Foreskin keratinocyte (primary cell): ENCODE measurements at places on chromosomes 5 and 9. TPM values are rescaled to one million over a fixed set of nuclear protein-coding genes. Genes with fewer than 3 reads are reported as not detected.

Gene PCDHB13
- not detected in 2 replicates for polyA plus RNA-seq

Gene CTSV
- 29.3 and 43.6 TPM in 2 replicates for polyA plus RNA-seq

Gene CNTNAP3
- polyA plus RNA-seq = 1.7 and 2.2 TPM in 2 replicates

Gene SPATA31E1
- not detected in 2 replicates for polyA plus RNA-seq

Gene LRRTM2
- polyA plus RNA-seq = not detected in 2 replicates

Gene TTC39B
- polyA plus RNA-seq = 2.7 and 2.9 TPM in 2 replicates

Gene CDC25C
- 6.9 and 7.8 TPM in 2 replicates for polyA plus RNA-seq

Gene ACTBL2
- polyA plus RNA-seq = not detected in 2 replicates

Gene DAB2IP
- 12.5 and 14.1 TPM in 2 replicates for polyA plus RNA-seq

DNA sequence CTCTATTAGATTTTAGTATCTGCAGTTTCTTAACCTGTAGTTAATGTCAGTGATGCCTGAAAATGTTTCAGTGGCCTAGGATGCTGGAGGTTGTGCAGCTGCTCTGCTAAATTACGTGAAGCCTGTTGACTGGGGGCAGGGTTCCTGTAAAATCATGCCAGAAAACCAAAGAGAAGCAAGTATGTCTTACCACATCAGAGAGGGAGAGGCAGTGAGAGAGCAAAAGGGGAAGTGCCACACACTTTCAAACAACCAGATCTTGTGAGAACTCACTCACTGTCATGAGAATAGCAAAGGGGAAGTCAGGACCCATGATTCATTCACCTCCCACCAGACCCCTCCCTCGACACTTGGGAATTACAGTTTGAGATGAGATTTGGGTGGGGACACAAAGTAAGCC, 83.9 kb upstream of the CYLC2 start:
- no peak for DNase-seq

DNA sequence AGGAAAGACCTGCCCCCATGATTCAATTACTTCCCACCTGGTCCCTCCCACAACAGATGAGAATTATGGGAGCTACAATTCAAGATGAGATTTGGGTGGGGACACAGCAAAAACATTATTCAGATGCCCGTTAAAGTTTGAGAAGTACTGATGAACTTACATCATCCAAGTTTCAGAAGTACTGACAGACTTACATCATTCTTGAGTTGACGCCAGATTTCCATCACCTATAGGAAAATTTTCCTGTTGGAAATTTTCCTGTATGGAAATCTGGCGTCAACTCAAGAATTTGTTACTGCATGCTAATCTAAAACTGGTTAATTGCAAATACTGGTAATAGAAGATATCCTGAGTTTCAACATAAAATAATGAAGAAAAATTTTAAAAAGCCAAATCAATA, 975.9 kb downstream of the MAT2B start:
- DNase-seq = no peak

DNA sequence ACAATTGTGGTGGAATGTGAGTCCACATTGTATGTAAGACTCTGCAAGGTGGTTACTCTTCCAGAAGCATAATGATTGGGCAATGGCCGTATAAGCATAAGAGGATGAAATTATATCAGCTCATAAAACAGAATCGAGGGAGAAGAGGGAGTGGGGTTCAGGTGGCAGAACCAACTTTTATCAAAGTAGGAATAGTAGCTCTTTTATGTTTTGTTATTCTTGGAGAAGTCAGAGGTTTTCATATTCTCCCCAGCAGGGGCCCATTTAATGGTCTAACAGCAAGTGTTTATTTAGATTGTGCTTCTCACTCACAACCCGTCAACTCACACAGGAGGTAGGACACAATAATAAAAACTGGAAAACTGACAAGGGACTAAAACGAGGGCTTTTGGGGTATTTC, 291.3 kb upstream of the CD180 start:
- DNase-seq = no peak

GRCh38 chr9:126061575-126061974, 265.1 kb upstream of the MVB12B start:
- no peak for DNase-seq

DNA sequence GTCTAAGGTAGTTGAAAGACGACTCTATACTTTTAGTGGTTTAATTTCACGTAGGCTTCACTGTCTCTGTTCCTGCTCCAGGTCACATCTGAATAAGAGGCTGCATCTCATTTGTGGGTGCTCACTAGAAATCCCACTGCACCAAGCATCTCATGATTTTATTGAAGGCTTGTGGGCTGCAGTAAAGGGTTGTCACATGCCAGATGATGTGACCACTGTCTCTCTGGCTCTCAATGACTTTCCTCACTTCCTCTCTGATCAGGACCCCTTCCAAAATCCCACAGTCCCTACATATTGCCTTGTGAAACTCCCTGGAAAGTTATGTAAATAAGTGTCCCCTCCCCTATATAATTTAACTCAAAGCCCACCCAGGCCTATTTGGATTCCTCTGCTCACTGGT, 8.9 kb upstream of the ZCCHC10 start:
- no peak for DNase-seq

DNA sequence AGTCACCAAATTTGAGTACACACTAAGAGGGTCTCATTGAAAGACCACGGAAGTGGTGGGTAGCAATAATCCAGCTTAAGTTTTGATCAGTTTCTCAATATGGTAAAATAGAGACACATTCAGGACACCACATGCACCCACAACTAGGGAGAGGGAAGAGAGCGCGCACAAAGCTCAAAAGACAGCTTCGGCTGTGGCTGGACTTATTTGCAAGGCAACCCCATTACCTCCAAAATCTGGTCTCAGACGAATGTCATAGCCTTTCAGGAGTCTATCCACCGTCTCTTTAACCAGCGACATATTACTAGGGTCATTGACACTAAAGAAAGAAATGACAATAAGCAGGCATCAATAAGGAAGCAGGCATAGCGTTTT, 443 bp downstream of the GABRB2 start:
- DNase-seq = no peak

GRCh38 chr5:179322071-179323025, 22.9 kb downstream of the ADAMTS2 start:
- DNase-seq = no peak

DNA sequence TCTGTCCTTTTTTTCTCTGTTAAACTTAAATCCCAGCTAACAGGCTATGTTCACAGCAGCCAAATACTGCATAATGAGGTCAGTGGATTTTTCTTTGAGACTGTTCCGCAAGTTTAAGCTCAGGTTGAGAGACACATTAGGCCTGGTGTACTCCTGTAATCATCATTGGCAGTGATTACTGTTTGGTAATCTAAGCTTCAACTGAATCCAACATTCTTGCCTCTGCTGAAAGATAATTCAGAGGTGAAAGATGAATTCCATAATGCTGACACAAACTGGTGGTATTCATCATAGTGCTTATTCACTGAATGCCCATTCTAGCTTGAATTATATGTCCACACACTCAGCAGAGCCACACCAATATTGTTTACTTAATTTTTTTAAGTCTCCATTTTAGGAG, 108.5 kb downstream of the NFIB start:
- peak; percentile 81 for DNase-seq

DNA sequence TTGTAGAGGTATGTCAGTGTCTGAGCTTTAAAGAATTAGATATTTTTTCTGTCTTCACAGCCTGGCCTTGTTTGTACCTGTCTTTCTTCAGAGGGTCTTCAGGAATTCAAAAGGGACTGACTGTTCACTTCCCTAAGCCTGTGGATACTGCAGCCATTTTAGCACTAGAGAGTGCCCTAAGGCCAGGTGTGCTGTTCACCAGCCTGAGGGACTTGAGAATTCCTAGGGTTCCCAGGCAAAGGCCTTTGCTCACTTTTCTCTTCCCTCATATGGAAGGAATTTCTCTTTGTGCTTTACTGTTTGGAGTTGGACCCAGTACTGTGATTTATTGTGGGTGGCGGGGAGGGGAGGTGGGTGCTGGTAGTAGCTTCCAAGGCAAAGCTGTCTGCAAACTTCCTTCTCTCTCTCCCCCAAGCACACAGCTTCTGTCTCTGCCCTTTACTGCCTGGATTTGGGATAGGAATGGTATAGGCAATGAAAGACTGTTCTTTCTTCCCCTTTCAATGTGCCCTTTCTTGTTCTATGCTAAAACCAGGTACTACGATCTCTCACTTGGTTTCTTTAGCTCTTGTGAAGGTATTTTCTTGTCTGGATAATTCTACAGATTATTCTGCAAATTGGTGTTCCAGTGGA, 9.7 kb upstream of the LRRC70 start:
- peak; percentile 2 for DNase-seq

DNA sequence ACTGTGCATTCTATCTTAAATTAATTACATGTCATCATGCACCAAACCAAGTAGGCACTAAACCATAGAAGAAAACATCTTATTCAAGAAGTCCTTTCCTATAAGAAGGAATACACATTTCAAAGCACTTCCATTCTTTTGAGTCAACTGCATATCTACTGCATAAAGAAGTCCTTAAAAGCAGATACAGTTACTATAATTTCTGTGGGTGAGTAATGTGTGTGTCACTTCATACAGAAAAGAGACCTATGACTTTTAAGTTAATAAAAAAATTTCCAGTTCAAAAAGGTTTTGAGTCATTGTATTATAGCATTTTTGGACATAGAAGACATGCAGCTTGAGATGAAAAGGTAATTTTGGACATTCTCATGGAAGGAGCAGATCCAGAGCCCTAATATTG, 125.0 kb downstream of the DTWD2 start:
- DNase-seq = peak; percentile 44

DNA sequence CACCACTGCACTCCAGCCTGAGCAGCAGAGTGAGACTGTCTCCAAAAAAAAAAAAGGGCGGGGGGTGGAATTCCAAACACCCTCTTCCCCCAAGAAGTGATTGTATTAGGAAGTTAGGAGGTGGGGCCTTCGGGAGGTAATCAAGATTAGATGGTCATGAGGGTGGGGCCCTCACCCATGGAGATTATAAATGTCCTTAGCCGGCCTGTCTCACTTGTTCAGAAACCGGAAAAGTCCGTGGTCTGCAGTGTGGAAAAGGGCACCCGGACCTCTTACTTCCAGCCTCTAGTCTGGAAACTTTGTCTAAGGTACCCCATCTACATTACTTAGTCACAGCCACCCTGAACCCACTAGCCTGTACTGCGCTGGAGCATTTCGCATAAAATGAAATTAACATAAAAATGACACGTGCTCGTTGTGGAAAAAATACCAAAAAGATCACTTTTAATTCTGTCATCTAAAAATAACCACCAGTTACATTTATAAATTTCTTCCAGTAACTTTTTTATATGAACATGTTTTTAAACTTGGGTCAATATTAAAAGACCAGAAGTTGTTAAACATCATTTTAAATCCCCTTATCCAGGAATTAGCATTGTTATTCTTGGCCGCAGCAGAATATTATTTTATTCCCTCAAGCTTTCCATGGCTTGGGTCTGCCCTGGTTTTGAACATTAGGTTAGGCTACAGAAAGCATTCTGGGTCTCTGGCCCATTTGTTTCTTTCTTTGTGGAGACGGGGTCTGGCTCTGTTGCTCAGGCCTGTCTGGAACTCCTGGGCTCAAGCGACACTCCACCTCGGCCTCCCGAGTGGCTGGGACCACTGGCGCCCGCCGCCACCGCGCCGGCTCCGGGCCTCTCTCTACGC, 1.2 kb upstream of the CKS2 start:
- peak; percentile 6 for DNase-seq

GRCh38 chr9:134560654-134561053, 80.9 kb upstream of the COL5A1 start:
- DNase-seq = no peak

DNA sequence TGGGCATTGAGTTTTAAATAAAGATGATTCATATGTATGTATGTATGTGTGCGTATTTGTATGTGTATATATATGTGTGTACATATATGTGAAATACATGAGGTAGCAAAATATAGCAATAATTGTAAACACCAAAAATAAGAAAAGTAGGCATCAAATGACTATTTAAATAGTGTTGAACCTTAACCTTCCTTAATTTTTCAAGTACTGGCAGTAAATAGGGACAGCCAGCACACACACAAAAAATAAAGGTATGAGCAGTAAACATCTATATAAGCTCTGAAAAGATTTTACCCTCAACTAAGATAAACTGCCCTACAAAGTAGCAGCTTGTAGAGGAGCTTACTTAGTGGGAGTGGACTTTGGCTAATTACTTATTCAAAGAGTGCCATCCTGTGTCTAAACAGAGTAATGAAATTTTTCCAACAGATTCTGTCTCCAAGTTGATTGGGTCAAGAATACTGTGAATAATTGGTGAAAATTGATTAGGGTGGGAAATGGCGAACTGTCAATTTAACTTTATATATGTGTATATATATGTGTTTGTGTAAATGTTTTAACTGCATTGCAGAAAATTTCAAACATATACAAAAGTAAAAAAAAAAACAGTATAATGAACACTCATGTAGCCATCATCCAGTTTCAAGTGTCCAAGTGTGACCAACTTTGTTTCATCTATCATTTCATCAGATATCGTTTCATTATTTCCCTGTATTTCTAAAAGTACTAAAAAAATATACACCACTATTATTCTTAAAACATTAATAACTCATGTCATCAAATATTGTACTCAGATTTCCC, 2.0 kb upstream of the ADAMTS6 start:
- DNase-seq = peak; percentile 63

- DNase-seq = no peak
Measured at GRCh38 chr9:136372561-136373299, 739 bp downstream of the CARD9 start.

GRCh38 chr9:120775859-120776258, 17.4 kb downstream of the FBXW2 start:
- peak; percentile 98 for DNase-seq

- peak; percentile 99 for DNase-seq
Measured at GRCh38 chr9:34048727-34049629, at the start of gene UBAP2. TSS of gene UBAP2 (minus strand) at chr9:34048887. CDS start at chr9:34017148, 31,739 bp downstream.

- DNase-seq = no peak
Measured at GRCh38 chr5:132475497-132475882, 15.1 kb downstream of the IRF1 start.

- DNase-seq = peak; percentile 90
Measured at GRCh38 chr5:149002053-149002452, 60.8 kb downstream of the SH3TC2 start.

GRCh38 chr5:140039561-140039960, 3.5 kb downstream of the NRG2 start:
- DNase-seq = no peak

GRCh38 chr9:111896942-111897600, 457 bp downstream of the UGCG start:
- DNase-seq = no peak

DNA sequence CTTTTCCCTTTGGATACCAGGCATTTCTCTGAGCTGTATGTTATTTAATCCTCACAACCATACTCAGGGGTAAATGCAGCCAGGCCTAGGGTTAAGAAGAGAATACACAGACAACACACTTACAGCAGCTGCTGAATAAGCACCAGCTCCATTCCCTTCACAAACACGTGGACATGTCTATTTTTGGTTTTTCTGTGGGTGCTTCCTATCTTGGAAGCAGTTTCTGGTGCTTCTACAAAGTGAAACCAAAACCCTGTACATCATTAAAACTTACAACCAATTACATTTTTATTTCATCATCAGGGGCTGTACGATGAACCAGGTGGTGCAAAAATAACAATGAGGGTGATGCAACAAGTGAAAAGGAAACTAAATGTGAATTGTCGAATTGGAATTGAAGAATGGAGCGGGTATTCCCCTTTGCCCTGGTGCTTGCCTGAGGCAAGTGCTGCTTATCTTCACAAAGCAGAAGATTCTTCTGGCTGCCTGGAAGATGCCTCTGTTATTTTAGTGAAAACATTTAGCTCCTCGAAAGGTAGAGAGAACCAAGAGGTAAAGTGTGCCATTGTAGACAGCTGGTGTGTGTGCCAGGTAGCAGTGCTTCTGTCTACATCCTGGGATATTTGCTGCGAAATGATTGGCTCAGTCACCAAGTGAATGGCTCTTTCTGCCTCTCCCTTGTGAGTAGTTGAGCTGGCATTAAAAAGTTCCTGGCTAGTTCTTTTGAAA, 18.6 kb upstream of the IFNB1 start:
- DNase-seq = peak; percentile 87

GRCh38 chr9:72048850-72049249, 11.6 kb downstream of the C9orf57 start:
- no peak for DNase-seq
